ENCODE measurements at places on chromosomes 12 and 14.
A peak's percentile ranks its signal among the peaks of the same experiment; 100 is the strongest.

- DNase-seq, result no peak
Observed at GRCh38 chr12:101013993-101014392, 196.0 kb downstream of the SLC5A8 start.

DNA sequence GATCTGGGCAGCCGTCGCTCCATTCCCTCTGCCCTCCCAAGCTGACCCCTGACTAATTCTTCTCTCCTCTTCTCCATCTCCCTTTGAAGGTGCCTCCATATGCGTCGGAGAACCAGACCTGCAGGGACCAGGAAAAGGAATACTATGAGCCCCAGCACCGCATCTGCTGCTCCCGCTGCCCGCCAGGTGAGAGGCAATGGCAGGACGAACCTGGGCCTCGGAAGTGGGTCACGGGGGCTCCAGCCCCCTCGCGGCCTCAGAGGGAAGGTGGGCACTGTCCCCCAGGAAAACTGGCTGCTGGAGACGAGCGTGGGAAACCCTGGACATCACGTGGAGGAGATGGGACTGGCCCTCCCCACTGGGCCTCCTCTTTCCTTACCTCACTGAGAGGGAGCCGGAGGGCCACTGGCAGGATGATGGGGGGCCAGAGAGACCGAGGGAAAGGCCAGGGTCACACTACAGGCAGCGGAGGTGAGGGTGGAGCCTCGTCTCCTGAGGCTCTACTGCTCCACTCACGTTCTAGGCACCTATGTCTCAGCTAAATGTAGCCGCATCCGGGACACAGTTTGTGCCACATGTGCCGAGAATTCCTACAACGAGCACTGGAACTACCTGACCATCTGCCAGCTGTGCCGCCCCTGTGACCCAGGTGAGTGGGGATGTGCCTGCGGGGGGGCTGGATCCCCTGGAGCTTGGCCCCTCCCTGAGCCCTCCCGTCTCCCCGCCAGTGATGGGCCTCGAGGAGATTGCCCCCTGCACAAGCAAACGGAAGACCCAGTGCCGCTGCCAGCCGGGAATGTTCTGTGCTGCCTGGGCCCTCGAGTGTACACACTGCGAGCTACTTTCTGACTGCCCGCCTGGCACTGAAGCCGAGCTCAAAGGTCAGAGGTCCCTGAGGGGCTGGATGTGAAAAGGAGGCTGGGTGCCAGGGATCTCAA lies 806 bp downstream of the LTBR start:
- no peak for DNase-seq

- no peak for DNase-seq
Observed at GRCh38 chr14:22190411-22191191, 398.4 kb downstream of the DAD1 start.

DNA sequence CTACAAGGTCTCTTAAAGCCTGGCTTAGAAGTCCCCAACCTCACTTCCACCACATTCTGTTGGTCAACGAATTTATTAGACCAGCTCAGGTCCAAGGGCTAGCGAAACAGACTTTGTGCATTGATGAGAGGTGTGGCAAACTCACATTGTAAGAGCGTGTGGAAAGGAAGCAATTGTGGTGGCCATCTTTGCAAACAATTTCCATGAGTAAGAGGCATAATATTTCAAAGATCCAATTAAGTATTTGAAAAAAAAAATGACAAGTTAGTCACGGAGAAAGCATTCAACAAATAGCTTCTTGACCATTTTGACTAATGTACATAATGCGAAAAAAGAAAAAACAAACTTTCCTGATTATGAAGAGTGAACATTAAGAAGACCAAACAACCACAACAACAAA lies 7.4 kb downstream of the NR1H4 start:
- no peak for DNase-seq

DNA sequence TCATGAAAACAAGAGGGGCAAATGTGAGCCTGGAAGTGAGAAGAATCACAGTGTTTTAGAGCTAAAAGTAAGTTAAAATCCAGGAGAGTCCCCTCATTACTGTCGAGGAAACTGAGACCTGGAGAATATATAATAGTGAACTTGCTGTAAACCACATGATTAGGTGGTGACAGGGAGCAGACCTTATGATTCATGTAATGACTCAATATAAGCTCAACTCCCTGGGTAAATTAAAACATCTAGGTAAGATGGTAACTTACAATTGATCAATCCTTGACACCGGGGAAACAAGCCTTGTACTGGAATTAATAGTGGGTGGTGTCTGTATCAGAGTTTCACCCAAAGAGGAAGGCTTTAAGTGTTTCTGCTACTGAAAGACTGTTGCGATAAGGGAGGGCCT lies 269.3 kb downstream of the SNAPC1 start:
- no peak for DNase-seq

DNA sequence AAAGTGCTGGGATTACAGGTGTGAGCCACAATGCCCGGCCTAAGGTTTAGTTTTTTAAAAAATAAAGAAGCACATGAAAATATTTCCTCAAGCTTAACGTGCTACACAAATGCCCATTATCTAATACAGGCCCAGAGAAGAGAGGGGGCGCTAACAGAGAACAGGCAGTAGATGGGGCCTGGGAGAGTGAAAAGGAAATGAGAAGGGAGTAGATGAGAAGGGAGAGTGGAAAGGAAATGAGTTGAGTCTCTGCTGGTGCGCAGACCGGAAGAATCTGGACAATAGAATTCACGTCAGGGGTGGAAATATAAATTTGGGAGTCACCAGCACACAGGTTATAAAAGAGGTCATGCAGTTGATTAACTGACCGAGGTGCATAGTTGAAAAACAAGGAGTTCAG lies 10.7 kb downstream of the PXN start:
- no peak for DNase-seq

DNA sequence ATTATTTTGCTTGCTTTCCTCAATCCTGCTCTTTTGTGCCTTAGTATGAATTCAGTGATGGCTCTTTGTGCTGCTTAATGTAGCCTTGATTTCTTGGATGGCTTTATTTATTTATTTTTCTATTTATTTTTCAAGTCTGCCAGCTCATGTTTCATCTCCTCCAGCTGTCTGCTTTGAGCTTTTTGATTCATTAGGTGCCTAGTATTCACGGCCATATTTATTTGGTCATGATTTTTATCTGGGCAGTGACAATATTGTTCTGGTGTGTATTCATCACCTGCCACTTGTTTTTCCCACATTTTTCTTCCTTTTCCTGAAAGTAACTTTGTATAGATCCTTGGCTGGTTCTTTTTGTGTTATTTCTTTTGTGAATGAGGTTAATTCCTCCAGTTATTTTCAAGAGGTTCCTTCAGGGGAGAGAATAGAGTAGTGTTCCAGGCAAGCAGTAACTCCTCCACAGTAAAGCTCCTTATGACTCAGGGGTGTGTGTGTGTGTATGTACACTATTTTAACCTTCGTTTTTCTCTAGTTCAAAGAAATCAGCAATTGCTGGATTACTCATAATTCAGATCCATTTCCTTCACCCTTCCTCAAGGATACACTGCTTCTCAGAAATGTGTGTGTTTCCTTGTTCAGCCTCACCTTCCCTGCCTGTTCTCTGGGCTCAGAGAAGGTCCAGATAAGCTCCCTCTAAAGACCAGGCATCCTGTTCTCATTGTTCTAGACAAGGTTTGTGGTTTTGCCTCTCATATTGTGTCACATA lies 51.6 kb upstream of the PMCH start:
- no peak for DNase-seq

DNA sequence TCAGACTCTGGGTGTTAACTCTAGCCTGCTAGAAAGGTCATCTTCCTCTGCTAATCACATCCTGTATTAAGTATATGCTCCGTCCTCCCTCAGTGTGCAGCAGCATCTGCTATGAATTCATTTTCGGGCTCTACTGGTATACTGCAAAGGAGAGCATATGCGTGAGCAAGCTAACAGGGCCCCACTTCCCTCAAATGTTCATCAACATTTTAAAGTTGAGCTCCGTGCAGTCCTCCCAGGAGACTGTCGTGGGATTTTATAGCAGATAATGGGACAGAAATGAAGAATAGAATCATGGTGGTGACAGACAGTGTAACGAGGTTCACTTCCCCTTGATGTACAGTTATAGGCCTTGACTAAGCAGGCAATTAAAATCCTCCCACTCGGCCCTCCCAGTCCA lies 131.7 kb downstream of the PLXNC1 start:
- DNase-seq, result no peak

- DNase-seq, result no peak
Observed at GRCh38 chr12:115013236-115013981, 329.4 kb upstream of the TBX3 start.

DNA sequence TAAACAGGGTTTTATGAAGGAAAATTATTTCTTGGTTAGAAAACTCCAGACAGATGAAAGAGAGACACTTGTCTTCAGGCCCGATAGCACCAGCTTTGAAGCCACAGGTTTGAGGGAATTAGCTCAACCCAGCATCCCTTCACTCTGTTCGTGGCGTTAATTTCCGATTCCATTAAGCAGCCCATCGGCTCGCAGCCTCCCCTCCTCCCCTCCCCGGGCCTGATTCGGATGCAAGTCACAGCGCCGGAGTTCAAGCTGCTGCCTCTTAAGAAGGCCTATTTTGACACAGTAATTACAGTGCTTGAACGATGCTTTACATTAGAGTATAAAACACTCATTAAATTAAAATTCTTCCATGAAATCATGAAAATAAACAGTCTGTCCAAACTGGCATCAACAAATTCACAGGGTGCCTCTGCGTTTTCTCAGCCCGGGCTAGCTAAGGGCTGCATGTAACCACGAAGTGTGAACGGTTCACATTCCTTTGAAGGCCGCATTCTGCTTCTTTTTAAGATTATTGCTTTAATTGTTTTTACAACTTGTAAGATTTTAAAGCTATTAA lies 145.8 kb downstream of the DICER1 start:
- DNase-seq, result no peak

GRCh38 chr12:59119676-59120075 lies 199.4 kb upstream of the LRIG3 start:
- no peak for DNase-seq

DNA sequence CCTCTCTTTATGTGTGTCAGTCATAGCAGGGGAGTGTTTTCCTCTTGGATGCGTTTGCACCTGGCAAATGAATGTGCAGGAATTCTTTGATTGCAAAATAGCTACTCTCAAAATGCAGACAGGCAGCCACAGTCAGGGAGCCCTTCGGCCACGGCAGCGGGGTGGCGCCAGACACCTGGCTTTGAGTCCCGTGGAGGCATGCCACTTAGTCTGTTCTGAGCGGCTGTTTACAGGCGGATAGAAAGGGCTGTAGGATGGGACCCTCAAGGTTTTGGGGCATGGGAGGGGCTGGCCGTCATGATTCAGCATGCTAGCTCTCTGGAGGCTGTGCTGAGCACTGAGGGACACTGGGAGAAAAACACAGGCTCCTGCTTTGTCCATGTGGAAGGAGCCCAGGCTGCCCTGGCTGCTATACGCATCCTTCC lies 117.1 kb downstream of the SLC25A47 start:
- peak; percentile 16 for DNase-seq

GRCh38 chr14:52248057-52248456 lies 19.4 kb upstream of the PTGDR start:
- no peak for DNase-seq

- no peak for DNase-seq
Observed at GRCh38 chr12:6235499-6235898, 35.3 kb downstream of the CD9 start.

DNA sequence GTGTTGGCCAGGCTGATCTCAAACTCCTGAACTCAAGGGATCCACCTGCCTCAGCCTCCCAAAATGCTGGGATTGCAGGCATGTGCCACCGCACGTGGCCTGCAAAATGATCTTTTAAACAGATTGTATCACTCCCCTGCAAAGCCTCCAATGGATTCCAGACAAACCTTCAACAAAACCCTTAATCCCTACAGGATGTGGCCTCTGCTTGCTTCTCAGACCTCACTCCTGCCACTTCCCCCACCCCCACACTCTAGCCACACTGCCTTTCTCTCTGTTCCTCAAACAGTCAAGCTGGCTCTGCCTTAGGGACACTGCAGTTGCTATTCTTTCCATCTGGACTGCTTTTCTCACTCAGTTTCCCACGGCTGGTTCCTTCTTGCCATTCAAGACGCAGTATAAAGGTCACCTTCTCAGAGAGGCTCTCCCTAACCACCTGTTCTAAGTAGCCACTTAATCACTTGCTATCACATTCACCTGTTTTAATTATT lies 47.3 kb upstream of the TMED10 start:
- DNase-seq, result no peak

- DNase-seq, result no peak
Observed at GRCh38 chr12:123634142-123634561, 523 bp downstream of the GTF2H3 start.

DNA sequence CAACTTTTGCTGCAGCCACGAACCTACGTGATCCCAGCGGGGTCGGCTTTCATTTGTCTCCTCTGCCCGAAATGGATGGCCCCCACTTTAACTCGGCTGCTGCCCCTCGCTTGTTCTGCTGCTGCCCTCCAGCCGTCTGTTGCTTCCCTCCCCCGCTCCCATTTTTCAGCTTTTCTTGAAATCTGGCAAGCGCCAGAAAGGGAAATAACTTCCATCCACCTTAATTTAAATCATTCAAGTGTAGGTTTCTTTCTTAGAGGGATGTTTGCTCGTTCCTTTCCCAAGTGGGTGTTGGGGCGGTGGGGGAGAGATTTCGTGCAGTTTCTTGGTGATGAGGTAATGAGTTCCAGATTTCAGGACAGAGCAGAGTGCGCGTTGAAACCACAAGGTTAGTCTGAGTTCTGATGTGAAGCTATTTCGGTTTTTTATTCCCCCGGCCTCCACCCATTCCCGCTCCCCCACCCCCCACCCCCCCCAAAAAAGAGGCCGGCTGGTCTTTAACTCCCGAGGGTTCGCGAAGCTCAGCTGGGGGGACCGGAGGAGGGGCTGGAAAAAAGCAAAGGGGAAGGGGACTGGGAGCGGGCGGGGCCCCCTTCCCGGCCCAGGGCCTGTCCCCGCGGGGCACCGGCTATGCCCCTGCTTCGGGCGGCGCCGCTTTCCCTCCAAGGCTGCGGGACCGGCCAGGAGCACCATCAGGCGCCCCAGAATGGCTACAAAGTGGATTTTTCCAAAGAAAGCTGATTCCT lies 2.2 kb upstream of the ZFP36L1 start:
- DNase-seq, result no peak

- DNase-seq, result no peak
Observed at GRCh38 chr14:54353266-54353665, 43.5 kb upstream of the CDKN3 start.

GRCh38 chr14:52175982-52176502 lies 91.5 kb upstream of the PTGDR start:
- DNase-seq, result no peak

DNA sequence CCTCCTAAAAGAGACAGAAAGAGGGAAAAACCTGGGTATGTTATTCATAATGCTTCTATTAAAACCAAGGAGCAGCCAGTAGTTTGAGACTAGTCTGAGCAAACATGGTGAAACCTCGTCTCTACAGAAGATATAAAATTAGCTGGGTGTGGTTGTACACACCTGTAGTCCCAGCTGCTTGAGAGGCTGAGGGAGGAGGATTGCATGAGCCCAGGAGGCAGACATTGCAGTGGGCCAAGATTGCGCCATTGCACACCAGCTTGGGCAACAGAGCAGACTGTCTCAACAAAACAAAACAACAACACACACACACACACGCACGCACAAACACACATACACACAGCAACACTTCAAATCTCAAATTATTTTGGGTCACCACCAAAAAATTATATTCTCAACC lies 27.8 kb downstream of the HECTD4 start:
- DNase-seq, result no peak
